OCI-LY7 (cell line): ENCODE measurements at places on chromosomes 3 and 15. TPM values are rescaled to one million over a fixed set of nuclear protein-coding genes. Genes with fewer than 3 reads are reported as not detected.
A peak's percentile ranks its signal among the peaks of the same experiment; 100 is the strongest.

DNA sequence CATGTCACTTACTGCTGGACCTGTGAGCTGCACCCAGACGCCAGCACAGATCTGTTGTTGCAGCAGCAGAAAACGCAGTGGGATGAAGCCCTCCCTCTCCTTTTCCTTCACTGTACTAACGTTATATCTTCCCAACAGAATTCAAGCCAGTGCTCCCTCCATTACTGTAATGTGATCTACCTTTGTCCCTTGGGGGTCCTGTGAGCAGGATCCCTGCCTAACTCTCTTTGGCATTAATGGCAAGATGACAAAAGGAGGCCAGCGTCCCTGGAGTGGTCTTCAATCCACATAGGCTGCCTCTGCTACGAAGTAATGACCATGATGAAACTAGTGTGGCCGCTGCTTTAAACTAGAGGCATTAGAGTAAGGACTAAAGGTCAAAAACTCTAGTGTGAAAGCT, 69.3 kb upstream of the SOX14 start:
- DNase-seq, result no peak

DNA sequence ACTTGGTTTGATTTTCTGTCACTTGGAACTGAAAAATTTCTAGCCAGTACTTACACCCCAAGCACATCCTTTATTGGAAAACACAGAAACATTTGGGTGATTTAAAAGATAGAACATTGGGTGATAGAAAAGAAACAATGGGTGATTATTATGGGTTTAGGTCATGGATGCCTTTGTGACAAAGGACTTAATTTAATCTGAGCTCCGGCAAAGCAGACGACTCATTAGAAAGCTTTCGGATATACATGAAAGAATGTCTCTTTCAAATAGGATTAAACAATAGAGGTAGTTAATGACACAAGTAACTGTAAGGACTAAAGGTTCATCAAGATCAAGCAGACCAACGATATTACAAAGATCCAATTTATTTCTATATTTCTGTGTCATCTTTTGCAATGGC, 37.3 kb upstream of the CNTN4 start:
- no peak for DNase-seq

Gene CPEB1
- total RNA-seq, result not detected in 2 replicates

DNA sequence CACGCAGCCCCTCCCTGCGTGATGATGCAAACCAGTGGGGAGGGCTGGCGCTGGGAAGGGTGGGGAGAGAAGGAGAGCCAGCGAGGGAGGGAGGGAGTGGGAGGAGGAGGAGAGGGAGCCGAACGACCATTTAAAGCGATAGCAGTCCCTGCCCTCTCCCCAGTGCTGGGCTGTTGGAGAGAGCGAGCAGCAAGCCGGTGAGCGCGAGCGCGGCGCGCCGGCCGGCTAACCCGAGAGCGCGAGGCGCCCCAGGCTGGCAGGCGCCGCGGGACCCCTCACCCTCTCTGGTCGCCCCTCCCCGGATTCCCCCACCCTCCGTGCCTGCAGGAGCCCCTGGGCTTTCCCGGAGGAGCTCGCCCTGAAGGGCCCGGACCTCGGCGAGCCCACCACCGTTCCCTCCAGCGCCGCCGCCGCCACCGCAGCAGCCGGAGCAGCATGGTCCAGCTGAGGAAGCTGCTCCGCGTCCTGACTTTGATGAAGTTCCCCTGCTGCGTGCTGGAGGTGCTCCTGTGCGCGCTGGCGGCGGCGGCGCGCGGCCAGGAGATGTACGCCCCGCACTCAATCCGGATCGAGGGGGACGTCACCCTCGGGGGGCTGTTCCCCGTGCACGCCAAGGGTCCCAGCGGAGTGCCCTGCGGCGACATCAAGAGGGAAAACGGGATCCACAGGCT, at the start of gene GRM7:
Gene GRM7, plus strand, starts transcription at position 162 of the 671 bp plus-strand sequence.
- no peak for DNase-seq

Gene PLD1
- total RNA-seq, result not detected in 2 replicates

Gene INSYN1
- not detected in 2 replicates for total RNA-seq

- no peak for DNase-seq
These were observed 82.8 kb upstream of the TNFSF10 start for GRCh38 chr3:172606021-172606420.

DNA sequence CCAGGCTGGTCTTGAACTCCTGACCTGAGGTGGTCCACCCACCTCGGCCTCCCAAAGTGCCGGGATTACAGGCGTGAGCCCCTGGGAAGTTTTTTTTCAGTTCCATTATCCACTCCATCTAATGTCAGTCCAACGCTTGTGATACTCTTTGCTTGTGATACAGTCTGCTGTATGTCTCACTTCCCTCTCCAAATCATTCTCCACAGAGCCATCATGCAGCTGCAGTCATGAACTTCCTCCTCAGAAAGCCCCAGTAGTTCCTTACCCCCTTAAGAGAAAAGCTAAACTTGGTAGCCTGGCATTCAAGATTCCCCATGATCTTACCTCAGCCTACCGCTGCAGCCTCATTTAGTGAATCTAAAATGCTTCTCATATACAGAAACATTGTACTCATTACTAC, 2.3 kb downstream of the ARPC4 start:
- DNase-seq, result peak; percentile 68

GRCh38 chr3:62211675-62212429, 161.5 kb downstream of the FEZF2 start:
- DNase-seq, result no peak

- DNase-seq, result no peak
These were observed 22.0 kb downstream of the PRR23E start for GRCh38 chr3:127214975-127215374.

GRCh38 chr3:23748398-23749110, 57.2 kb upstream of the UBE2E1 start:
- no peak for DNase-seq

Gene CEP97
- total RNA-seq, result 43.5 and 46.7 TPM in 2 replicates

DNA sequence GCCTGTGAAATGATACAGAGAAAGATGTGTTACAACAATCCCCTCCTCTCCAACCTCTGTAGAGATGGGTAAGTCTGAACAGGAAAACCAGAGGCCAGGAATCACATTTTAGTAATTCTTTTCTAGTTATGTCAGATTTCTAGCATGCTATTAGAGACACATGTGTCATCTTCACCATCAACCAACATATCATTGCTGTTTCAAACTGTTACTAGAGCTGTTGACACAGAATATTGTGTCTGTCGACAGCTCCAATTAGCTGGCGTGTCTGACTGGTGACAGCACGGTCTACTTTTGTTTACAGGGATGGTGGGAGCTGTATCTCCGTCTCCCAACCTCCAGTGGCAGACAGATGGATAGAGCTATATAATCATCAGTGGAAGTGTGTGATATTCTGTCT, 393.2 kb downstream of the SOX2 start:
- DNase-seq, result no peak

- DNase-seq, result no peak
These were observed 307.9 kb upstream of the CBLB start for GRCh38 chr3:106176734-106177133.

DNA sequence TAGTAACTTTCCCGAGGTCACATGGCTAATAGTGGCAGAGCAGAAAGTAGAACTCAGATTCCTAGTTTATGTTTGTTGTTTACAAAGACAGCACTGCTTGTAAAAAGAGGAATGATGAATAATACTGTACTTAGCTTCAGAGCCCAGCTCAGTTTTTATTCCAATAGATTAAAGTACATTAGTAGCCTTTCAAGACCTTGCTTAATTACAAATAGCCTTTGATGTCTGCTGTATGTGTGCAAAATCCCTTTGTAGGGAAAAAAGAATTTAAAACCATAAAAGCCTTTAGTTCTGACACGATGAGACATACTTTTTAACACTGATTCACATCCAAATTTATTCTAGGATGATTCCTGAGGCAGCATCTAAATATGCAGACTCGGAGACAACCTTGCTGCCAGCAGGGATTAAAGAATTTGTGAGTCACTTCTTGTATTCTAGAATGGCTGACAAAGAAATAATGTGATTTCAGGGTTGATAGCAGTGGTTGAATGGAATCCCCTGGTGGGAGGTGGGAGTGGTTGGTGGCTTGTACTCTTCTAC, 324.2 kb upstream of the TGFBR2 start:
- no peak for DNase-seq

DNA sequence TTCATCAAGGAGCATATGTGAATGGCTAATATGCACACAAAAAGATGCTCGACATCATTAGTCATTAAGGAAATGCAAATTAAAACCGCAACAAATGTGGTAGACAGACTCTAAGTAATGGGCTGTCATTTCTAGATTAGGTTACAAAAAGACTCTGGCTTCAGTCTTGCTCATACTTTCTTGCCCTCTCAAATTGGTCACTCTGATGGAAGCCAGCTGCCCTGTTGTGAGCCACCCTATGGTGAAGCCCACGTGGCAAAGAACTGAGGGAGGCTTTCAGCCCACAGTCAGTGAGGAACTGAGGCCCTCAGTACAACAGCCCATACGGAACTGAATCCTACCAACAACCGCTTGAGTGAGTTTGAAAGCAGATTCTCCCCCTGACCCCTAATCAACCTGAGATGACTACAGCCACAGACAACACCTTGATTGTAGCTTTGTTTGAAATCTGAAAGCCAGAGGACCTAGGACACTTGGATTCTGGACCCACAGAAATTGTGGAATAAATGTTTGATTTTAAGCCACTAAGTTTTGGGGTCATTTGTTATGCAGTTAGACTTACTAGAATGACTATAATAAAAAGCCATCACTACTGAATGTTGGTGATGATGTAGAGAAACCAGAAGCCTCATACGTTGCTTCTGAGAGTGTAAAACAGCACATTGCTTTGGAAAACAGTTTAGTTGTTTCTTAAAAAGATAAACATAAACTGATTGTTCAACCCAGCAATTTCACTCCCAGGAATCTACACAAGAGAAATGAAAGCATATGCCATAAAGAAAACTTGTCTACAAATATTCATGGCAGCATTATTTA, 45.7 kb downstream of the EHHADH start:
- DNase-seq, result peak; percentile 23

DNA sequence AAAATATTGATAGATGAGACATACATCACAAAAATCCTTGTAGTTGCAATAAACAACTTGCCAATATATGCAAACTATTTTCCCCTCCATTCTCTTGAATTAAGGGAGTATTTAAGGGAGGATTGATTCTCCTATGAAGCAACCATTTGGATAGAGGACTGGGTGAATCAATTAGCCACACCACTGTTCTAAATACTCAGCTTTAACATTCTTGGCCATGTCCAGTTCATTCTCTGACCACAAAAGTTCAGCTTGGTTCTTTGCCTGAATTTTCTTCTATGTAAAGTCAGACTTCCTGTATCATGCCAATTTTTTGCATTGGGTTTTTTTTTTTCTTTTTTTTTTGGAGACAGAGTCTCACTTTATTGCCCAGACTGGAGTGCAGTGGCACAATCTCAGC, 15.8 kb upstream of the SEC11A start:
- no peak for DNase-seq

- DNase-seq, result no peak
These were observed 604 bp downstream of the CCPG1 start for GRCh38 chr15:55407498-55408011.

DNA sequence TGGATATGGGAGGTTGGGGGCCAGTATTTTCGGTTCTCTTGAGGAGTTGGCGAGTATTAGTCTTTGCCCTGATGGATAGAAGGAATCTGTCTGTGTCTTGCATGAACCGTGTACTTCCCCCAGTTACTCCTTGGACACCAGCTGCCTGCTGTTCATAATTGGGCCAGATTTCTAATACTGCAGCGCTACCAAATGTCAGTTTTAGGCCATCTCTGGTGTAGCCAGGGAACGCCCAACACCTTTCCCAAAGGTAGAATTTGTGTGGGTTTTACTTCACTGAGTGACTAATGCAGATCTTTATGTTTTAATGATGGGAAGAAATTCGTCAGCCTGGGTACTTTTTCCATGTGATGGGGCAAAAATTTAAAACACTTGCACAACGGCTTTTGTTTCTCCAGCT, 18.4 kb downstream of the FLNB start:
- no peak for DNase-seq

GRCh38 chr3:186583831-186584230, 13.3 kb downstream of the DNAJB11 start:
- DNase-seq, result no peak

GRCh38 chr15:32717426-32718226, at the start of gene GREM1:
Gene GREM1 (plus strand): TSS chr15:32718004. CDS start chr15:32730691, 12,687 bp downstream.
- no peak for DNase-seq

- no peak for DNase-seq
These were observed 129.8 kb upstream of the PHLDB2 start for GRCh38 chr3:111729087-111729846.

GRCh38 chr3:161600173-161600572, 103.6 kb downstream of the OTOL1 start:
- no peak for DNase-seq

- no peak for DNase-seq
These were observed 23.5 kb downstream of the MYH15 start for GRCh38 chr3:108486941-108487340.

DNA sequence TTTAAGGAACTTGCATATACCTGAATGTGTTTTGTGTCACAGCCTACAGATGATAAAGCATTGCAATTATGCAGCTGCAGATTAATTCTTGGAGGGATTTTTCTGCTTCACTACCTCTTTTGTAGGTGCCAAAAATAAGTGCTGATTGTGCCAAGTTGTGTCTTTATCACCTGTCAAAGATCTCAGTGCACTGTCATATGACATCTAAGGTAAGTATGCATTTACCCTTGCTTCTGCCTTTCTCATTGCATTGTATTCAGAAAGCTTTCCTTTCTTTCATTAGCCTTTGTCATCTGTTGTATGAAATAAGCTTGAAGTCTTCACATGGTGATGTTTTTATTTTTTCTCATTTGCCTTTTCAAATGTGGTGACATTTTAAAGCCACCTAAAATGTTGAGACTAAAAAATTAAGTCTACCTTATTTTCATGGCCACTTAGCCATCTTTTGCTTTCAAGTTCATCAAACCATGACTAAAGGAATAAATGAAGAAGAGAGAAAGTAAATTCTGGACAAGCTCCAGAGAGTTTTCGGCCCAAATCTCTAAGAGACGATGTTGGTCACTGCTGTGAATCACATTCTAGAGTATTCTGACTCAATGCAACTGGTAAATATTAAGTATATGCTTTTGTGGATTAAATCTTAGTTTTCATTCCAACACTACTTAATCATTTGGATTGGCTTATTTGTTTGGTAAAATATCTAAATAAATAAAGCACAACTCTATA, 381.8 kb upstream of the EPHA3 start:
- DNase-seq, result no peak

DNA sequence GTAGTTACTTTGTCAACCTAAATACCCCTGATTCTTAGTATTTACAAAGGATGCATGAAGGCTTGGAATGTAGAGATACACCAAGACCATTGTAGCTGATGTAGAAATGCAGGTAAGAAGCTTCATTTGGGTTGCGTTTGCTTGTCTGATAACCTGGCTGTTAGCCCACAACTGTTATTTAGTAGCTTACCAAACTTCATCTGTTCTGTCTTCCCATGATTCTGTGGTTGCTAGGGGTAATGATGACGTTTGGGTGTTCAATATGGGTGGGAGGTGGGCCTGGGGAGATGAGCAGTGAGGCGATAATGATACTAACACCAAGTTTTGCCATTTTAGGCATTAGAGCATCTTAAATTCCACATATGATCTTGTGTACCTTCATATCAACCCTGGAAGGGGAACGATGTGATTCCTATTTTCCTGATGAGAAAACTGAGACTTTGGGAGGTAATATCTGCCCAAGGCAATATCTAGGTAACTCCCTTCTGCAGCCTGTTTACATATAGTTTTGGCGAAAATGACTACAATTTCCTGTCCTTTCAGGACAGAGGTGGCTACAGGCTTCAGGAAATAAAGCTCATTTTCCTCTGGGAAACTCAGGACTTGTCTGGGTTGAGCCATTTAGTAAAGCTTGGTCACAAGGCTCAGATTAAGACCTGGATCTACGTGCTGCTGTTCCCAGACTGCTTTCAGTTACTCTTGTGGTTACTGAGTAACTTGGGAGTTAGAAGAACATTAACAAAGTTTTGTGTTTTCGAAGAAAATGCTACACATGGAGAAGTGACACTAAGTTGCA, 26.8 kb downstream of the FNDC3B start:
- DNase-seq, result no peak

- no peak for DNase-seq
These were observed 55.8 kb downstream of the SUMF1 start for GRCh38 chr3:4411236-4411635.
